ENCODE measurements at places on chromosomes 1 and 21.

- DNase-seq: no peak
These were observed 110.0 kb upstream of the SPAG17 start for GRCh38 chr1:118294875-118295642.

DNA sequence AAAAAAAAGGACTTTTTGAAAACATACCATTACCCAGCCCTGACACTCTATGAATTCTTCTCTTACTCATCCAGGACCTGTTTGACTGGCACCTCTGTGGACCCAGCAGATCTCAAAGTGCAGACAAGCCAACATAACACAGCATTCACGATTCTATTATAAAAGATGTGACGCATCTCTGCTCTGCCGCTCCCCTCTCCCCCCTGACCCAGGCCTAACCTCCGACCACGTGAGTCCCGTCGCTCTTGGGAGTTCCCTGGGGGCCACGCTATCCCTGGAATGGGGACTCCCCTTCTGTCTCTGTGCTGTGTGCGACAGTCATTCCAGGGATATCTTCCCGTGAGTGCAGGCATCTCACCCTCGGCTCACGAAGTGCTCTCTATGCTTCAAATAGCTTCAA, 21.1 kb downstream of the LRRC38 start:
- DNase-seq: no peak

DNA sequence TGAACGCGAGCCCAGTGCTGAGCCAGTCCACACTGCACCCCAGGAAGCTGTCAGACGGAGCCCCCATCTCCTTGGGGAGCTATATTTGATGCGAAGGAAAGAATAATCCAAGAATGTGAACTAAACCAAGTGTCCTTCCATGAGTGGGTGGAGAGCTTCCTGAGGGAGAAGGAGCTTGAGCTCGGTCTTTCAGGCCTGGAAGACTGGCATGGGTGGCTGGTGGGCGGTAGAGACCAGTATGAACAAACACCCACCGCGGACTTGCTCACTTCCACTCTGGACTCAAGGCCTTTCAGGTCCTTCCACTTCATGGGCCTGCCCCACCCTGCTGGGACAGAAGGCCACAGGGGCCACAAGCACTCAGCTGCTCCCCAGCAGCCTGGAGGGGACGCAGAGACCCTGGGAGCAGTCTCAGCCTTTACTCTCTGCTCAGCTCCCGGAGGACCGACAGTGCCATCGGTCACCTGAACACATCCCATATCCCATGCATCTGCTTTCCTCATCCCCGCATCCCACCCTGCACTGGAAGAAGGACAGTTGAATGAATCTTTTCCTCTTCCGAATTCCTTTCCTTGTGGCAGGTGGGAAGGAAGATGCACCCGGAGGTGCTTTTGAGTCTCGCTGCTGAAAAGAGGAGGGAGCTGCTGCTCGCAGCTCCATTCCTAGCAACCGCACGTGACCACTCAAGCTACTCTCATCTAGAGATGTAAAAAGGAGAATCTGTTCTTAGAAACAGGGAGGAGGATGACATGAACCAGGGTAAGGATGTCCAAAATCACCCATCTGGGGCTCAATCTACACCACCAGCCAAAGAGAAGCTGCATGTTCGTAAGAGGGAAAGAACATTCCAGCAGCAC, 92.3 kb downstream of the PGBD5 start:
- no peak for DNase-seq

- DNase-seq: peak; percentile 32
These were observed at the start of gene CR2 for GRCh38 chr1:207454046-207454964. CR2 (plus strand) TSS chr1:207454328; CDS start chr1:207454419, 91 bp downstream.

GRCh38 chr1:97608272-97608671, 312.6 kb downstream of the DPYD start:
- no peak for DNase-seq

DNA sequence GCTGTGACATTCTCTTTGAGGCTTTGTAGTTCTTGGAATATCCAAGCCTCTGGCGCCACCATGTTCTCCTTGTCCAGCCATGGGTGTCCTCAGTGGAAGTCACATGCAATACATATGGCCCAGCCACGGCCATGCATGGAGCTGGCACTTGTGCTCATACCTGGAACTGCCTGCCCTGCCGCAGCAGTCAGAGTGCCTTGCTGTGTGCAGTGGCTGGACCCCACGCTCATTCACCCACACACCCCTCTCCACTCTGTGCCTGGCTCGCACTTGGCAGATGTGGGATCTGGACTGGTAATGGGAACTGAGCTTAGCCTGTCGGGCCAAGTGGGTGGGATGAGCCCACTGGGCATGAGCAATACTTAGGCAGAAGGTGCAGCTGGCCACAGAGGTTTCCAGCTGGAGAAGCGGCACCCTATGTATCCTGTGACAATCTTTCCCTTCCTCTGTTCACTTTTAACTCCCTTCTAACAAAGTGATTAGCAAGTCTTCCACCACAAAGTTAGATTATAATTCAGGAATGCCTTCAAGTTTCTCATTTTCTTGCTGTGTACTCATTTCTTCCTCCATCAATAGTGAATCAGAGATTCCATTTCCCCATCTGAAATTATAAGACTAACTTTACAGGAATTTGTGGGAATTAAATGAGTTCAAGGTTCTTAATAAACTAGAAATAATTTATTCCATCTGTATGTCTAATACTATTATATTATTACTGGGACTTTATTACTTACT, 351.6 kb upstream of the NCAM2 start:
- no peak for DNase-seq

DNA sequence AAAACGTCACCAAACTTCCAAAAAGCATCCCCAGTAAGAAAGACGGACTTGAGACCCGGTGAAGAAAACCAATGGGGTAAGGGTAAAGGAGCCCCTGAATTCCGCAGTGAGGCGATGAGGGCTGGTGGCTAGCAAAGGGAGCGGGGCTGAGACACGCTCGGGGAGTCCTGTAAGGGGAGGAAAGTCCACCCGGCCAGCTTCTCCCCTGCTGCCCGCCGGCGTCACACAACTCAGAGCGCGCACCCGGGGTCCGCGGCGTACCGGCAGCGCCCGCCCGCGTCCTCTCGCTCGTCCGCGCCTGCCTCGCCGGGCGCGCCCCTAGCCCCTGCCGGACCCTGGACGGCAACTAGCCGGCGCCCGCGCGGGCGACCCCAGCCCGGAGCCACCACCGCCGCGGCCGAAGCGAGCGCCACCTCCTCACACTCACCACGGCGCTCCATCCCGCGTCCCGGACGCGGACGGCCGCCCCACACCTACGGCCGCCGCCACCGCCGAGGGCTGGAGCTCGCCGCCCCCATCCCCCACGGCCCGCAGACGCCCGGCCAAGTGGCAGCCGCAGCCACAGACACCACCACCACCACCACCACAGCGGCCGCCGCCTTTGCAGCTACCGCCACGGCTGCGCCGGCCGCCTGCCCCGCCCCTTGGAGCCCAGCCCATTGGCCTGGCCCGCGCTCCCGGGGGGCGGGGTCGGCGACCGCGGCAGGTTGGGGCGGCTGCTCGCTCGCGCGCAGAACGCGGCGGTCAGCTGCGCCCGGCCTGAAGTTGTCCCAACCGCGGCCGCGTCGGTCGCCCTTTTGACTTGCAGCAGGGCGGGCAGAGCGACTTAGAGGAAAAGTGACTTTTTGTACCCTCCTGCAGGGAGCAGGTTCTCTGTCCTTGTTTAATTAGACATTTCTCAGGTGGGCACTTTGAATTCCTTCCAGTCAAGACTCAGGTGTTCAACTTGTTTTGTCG, 10.0 kb upstream of the ARHGAP29 start:
- DNase-seq: no peak

DNA sequence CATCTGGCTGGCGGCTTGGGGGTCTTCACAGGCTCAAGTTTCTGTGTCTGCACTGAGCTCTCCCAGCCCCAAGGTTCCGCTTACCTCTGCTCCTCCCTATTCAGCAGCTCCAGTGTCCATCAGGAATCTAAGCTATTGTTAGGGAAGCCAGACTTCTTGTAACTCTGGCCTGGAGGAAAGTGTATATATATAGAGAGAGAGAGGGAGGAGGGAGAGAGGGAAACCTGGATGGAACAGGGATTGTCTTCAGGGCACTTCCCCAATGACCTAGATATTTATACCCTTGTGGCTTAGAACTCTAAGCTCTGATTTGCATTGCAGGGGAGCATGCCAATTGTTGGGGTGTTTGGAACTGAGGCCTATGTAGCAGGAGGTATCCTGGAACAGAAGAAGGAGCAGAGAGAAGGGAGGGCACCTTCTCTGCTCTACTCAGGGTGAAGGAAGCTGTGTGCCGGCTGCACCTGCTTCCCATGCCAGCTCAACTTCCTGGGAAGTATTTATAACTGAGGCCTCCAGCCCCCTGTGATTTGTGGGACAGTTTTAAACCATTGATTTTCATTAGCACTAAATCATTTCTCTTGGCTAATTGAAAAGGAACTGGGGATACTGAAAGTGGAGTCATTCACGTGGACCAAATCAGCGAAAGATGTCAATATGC, 70.9 kb downstream of the NAV1 start:
- DNase-seq: no peak

GRCh38 chr21:18449605-18450550, 46.3 kb upstream of the TMPRSS15 start:
- no peak for DNase-seq

- DNase-seq: no peak
These were observed 5.8 kb downstream of the LRRC8D start for GRCh38 chr1:89826594-89826993.

- DNase-seq: peak; percentile 45
These were observed 3.7 kb upstream of the SEMA4A start for GRCh38 chr1:156149374-156150332.

- DNase-seq: no peak
These were observed 171.9 kb downstream of the PGBD5 start for GRCh38 chr1:230254265-230254664.

DNA sequence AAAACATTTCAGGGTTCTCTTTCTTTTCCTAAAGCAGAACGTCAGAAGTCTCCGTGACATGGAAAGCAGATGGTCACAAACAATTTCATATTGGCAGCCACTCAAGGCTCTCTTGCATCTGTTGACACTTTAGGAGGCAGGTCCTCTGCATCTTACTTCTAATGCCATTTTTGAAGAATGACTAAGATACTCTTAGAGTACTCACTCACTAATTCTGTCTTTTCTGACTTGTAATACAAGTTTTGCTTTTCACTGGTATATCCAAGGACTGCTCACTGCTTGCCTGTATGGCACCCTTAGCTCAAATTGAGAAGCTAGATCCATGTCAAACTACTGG, 68.3 kb downstream of the PRRX1 start:
- no peak for DNase-seq

DNA sequence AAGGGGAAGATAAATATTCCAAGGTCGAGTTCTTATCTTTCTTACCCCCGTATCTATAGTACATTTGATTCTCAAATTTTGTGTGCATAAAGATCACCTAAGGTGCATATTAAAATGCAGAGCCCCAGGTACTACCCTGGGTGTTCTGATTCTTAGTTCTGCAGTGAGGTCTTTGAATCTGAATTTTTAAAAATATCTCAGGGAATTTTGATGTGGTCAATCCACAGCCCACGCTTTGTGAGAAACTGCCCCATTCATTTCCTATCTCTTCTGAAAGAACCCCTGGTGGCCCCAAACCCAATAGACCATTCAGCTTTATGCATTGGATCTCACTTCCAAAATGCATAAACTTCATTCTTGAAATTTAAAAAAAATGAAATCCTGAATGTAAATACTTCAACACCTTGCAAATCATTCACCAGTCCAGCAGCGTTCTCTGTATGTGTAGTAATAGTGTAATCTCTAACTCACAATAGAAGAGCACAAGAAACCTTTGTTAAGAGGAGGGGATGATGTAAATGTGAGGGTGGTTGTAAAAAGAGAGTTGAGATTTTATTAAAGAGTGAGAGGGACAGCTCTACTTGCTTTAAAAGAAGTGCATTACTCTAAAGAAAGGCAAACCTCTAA, 108.8 kb upstream of the ZP4 start:
- DNase-seq: no peak

DNA sequence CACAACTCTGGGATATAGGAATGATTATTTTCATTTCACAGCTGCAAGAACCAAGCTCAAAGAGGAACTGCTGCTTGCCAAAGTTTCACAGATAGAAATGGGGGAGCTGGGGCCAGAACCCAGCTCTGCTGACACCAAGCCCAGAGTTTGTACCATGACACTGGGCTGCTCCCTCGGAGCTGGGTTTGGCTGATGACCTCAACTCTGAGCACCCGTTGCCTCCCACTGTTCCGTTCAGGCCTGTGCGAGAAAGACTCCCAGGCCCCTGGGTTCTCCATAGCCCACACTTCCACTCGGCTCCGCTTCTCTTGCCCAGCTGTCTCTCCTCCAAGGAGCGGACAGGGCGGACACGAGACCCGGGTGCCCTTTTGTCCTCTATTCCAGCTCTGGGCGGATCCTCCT, 55.2 kb downstream of the NGF start:
- DNase-seq: no peak

- no peak for DNase-seq
These were observed 1.6 kb downstream of the TMEM50B start for GRCh38 chr21:33478182-33478581.

GRCh38 chr1:43961692-43962091, 8.1 kb upstream of the DPH2 start:
- DNase-seq: no peak

DNA sequence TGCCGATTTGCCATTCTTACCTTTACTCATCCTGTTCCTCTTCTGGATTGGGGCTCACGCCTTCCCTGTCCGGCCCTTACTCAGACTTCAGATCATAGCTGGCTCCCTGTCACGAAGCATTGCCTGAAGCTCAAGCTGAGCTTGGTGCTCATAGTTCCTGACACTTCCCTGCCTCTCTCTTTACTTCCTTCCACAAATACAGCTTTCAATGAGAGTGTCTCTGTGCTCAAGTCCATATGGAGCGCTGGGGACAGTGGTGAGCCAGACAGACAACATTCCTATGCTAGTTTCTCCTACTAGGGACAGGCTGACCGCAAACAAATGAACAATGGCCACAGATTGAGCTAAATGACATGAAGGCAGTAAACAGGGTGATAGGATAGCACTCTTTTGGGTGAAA, 38.1 kb downstream of the HHAT start:
- DNase-seq: no peak

DNA sequence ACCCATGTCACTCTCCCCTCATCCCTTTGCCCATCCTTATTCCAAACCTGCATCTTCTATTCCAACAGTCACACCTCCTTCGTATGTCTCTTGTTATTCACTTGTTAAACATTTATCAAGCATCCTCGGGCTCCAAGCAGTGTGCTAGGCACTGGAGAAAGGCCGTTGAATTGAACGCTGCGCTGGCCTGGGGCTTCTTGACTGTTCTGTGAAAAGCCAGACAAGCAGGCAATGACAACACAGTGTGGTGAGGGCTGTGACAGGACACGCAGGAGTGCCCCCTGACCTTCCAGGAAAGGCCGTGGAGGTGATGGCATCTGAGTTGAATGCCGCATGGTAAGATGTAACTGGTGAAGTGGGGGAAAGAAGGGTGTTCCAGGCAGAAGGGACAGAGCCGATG, 19.2 kb downstream of the ETV3 start:
- DNase-seq: no peak

- DNase-seq: no peak
These were observed 413.0 kb downstream of the DPYD start for GRCh38 chr1:97507863-97508262.

GRCh38 chr1:218351391-218352074, 6.4 kb downstream of the TGFB2 start:
- DNase-seq: no peak

GRCh38 chr1:167101754-167102153, 7.9 kb downstream of the STYXL2 start:
- DNase-seq: no peak

- no peak for DNase-seq
These were observed 11.0 kb downstream of the YIPF1 start for GRCh38 chr1:53878492-53879105.
